ENCODE measurements at places on chromosomes 12 and 14. TPM values are rescaled to one million over a fixed set of nuclear protein-coding genes. Genes with fewer than 3 reads are reported as not detected.

- no peak for DNase-seq
These were observed 61.8 kb downstream of the KLRG1 start for GRCh38 chr12:9051158-9051550.

DNA sequence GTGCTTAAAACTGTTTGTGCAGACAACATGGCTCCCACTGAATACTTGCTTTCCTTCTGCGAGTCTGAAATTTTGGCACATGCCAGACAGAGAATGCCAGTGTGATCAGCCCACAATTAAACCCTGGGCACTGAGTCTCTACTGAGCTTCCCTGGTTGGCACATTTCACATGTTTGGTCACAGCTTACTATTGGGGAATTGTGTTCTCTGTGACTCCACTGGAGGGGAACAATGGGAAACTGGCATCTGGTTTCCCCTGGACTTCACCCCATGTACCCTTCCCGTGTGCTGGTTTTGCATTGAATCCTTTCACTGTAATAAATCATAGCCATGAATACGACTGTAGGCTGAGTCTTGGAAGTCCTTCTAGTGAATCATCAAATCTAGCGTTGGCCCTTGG is 64.9 kb downstream of the EFCAB11 start:
- DNase-seq, result no peak

GRCh38 chr12:3313066-3313465 is 177.9 kb upstream of the PRMT8 start:
- DNase-seq, result no peak

GRCh38 chr12:89863968-89864367 is 155.3 kb upstream of the ATP2B1 start:
- no peak for DNase-seq

Gene AVPR1A
- polyA plus RNA-seq, result 0.60 TPM

Measured in right lung (tissue), 10 donors.